NCI-H460 (cell line): ENCODE measurements at places on chromosomes 3 and 15. TPM values are rescaled to one million over a fixed set of nuclear protein-coding genes. Genes with fewer than 3 reads are reported as not detected.

GRCh38 chr3:194203482-194204041 lies 67.6 kb downstream of the HES1 start:
- no peak for DNase-seq

DNA sequence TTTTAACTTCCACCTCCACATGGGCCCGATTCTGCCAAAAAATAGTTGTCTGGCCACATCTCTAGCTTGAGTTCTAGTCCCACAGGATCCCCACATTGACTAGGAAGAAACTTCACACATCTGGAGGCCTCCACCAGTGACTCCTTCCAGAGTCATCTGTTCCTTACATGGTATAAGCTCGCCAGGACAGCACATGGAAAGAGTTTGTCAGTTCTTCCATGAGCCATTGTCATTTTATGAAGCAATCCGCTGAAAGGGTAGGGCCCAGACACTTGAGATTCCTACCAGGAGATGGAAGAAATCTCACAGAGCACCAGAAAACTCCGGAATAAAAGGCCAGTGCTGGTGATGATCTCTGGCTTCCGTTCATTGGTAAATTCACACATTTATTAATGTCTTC lies 350.5 kb upstream of the ICE2 start:
- no peak for DNase-seq

- no peak for DNase-seq
Measured at GRCh38 chr3:38616111-38616510, 33.4 kb downstream of the SCN5A start.

- DNase-seq, result no peak
Measured at GRCh38 chr15:62783303-62783957, 259.1 kb upstream of the TPM1 start.

DNA sequence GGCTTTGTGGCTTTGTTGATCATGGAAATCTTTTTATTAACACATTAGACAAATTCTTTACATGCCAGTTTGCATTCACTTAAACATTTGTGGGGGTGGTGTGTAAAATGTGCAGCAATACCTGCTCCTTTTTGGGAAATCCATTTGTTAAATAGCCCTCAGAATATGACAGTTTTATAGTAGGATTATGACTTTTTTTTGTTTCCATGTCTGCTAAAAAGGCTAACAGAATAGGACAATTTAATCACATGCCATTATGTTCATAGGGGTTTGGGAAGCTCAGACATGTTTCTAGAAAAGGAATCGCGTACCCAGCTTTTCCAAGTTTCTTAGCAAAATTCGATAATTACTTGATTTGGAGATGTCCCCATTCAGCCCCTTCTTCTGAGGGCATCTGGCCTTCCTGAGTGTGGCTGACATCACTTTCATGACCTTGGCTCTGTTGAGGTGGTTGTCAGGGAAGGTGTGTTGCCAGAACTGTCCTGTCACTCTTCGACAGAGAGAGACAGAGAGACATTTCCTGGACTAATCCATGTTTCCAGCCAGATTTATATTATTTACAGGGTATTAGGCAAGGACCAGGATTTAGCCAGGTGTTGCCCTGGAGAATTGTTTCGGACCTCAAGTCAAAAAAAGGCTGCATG lies 126.4 kb downstream of the PTPRG start:
- DNase-seq, result no peak

DNA sequence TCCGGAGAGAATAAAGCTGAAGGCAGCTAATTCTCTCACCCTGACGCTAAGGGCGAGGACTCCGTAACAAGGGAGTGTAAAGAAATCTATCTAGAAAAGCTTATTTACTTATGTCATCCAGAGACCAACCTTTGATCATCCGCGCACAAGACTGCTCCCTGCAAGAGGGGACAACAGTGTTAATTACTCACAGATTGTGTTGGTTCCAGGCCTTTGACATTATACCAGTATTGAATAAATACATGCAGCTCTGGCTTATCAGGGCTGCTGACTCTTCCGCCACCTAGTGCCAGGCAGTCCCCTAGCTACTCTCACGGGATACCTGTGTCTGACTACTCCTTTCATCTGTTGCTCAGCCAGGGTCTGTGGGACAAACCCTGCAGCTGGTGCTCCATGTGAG lies 211.7 kb downstream of the DTWD1 start:
- peak; percentile 99 for DNase-seq

DNA sequence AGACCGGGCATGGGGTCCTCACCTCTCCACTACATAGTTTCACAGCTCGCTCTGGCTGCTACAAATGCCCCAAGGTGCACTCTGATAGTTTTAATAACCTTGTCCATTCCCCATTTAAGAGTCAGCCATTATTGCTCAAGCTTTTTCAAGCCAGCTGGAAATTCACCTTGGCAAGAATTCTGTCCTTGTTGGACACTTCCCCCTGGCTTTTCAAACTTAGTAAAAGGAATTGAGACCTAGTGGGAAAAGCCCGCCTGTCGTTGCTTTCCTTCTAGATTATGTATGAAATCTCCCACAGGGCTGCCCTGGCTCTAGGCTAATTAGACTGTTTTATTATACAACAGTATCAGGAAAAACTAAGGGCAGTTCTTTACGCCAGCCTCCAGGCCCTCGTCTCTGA lies 293.7 kb upstream of the GADL1 start:
- DNase-seq, result no peak

ILDR1 gene
- total RNA-seq, result 0.15 TPM in 1 of 2 replicates, not detected in the other

CAPN3 gene
- total RNA-seq, result 0.43 and 1.6 TPM in 2 replicates

GABRB3 gene
- total RNA-seq, result 0.92 and 1.3 TPM in 2 replicates
